Heart right ventricle (tissue), 16 donors: ENCODE measurements at places on chromosomes 1 and 21. TPM values are rescaled to one million over a fixed set of nuclear protein-coding genes. Genes with fewer than 3 reads are reported as not detected.

ELF3 gene
- total RNA-seq = 0.12 TPM

CATSPER4 gene
- total RNA-seq = not detected

PKNOX1 gene
- 8.2 TPM for total RNA-seq

ADAM30 gene
- total RNA-seq = not detected

FCMR gene
- 4.7 TPM for total RNA-seq

DESI2 gene
- 19.5 TPM for total RNA-seq

DNA sequence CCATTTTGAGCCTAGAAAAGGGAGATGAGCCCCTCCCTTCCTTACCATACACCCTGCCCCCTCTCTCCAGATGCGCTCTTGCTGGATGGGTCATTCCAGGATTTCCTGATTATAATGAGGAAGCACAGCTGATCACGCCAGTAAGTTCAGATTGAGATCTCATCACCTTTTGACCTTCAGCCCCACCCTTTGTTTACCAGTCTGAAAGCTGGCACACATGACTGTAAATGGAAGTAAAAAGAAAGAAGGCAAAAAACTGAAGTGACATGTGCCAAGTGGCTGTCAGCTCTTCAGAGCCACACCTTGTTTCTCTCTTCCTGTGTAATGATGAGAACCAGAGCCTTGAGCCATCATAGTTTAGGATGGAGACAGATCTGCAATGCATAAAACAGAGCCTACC is 27.9 kb downstream of the S1PR1 start:
- peak; percentile 46 for DNase-seq

- no peak for DNase-seq
Observed at GRCh38 chr1:181080556-181080955, 7.9 kb upstream of the IER5 start.

DNA sequence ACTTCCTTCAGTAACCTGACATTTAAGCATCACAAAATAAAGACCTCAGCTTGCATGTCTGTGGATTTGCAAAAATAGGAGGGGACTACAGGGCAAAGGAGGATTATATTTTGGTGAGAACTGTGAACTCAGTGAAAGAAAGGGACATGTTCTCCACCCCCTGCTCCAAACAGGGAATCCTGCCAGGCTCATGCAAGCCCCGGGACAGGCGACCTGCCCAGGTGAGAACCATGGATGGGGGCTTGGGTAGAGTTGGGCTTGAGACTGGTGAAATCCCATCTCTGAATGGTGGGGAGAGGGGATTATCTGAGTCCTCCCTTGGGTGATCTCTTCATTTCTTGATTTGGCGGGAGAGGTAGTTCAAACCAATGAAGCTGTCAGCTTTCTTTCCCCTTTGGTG is 110.1 kb downstream of the SUSD4 start:
- no peak for DNase-seq

DNA sequence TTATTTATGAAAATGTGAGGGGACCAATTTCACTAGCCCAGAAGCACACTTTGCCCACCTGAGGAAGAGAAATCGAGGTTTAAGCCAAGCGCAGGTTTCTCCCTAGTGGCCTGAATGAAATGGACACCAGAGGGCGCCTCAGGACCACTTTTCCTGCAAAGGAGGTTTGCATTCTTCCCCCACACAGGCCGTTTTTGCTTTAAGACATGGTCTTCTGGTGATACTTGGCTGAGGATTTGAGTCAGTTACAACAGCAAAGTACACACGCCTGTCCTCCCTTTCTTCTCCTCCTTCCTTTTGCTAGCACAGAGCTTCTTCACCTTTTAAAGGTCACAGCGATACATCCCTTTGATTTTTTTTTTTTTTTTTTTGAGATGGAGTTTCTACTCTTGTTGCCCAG is 5.4 kb downstream of the PLA2G2E start:
- peak; percentile 75 for DNase-seq

DNA sequence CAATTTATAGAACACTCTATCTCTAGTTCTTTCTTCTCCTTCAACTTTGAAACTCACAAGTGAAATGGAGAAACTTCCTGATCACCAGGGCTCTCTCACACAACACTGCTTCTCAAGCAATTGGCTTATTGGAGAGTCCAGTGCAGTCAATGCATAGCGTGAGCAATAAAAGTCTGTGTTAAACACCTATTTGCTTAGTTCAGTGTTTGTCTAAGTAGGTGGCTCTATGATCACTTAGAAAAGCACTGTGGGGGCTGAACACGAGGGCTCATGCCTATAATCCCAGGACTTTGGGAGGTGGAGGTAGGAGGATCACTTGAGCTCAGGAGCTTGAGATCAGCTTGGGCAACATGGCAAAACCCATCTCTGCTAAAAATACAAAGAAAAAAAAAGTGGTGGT is 12.2 kb downstream of the CTSS start:
- DNase-seq = no peak

- no peak for DNase-seq
Observed at GRCh38 chr1:226479474-226479873, 69.1 kb upstream of the STUM start.

DNA sequence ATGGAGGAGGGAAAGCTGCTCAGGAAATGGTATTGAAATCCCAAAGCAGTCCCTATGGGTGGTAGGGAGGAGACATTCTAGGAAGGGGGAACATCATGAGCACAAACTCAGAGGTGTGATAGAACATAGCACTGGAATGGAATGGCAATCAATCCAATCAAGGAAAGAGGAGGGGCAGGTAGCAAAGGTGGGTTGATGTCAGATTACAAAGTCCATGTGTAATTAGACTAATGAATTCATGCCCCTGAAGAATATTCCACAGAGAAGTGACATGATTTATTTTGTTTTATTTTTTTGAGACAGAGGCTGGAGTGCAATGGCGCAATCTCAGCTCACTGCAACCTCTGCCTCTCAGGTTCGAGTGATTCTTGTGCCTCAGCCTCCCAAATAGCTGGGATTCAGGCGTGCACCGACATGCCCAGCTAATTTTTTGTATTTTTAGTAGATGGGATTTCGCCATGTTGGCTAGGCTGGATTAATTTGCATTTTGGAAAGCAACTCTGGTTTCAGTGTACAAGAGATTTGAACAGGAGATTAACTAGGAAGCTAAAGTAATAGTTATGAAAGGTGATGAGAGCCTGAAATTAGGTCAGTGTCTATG is 36.1 kb downstream of the DEGS1 start:
- DNase-seq = no peak

- DNase-seq = no peak
Observed at GRCh38 chr21:38683222-38683621, 122.5 kb upstream of the ETS2 start.

DNA sequence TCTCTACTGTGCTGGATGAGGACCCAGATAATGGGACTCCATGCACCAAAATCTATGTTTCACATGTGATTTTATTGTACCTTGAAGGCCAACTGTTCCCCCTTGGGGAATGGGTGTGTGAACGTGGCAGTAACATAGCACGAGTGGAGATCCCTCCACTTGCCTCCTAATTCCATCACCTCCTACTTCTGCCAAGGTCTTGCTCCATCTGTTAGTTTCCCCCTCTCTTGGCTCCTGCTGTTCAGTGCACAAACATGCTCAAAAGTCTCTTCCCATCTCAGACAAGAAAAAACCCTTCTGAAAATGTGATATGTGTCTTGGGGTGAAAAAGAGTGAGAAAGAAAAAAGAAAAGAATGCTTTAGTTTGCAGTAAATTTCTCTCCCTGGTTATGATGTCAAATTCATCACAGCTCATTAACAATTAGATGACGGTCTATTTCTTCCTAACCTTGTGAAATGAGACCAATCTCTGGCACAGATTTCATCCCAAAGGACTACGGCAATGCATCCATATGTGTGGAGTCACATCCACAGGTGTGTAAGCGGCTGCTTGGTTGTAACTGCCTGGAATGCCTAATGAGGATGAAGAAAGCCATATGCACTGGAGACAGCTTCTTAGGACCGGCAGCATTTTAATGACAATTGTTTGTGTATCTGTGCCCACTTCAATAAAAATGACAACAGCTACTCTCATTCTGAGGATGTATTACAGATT is 79.3 kb upstream of the DIRAS3 start:
- DNase-seq = no peak

- DNase-seq = no peak
Observed at GRCh38 chr1:48245106-48245505, 22.6 kb downstream of the SLC5A9 start.
